ENCODE measurements at places on chromosomes 7 and 10.

- no peak for DNase-seq
Measured at GRCh38 chr7:94655126-94655847, 646 bp downstream of the SGCE start.

DNA sequence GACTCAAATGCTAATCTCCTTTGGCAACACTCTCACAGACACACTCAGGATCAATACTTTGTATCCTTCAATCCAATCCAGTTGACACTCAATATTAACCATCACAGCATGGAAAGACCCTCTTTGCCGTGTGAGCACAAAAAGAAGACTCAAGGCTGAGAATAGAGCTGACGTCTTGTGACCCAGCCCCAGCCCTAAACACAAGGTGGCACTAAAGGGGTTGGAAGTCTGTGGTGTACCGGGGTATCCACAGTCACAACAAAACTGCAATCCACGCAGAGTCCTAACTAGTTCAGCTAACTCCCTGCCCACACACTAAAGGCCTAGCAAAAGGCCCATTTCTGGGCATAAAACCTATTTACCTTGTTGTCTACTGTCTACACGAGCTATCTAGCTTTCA lies 200.1 kb downstream of the ACTR3B start:
- DNase-seq = no peak

DNA sequence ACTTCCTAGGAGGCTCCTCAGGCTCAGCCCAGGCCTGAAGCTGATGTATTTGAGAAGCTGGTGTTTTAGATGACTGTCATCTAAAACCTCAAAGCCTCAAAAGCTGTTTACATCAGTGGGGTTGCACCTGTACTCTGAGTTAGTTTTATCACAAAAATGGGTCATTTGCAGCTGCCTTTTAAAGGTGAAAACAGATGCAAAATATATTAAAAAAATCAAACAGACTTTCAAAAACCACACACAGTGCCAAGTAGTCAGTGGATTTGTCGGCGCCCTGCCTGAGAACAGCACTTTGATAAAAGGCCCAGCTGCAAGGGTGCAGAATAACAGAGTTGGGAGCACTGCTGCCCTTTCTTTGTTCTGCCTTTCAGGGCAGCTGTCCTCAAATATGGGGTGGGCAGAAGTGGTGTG lies 103.0 kb downstream of the VOPP1 start:
- no peak for DNase-seq

DNA sequence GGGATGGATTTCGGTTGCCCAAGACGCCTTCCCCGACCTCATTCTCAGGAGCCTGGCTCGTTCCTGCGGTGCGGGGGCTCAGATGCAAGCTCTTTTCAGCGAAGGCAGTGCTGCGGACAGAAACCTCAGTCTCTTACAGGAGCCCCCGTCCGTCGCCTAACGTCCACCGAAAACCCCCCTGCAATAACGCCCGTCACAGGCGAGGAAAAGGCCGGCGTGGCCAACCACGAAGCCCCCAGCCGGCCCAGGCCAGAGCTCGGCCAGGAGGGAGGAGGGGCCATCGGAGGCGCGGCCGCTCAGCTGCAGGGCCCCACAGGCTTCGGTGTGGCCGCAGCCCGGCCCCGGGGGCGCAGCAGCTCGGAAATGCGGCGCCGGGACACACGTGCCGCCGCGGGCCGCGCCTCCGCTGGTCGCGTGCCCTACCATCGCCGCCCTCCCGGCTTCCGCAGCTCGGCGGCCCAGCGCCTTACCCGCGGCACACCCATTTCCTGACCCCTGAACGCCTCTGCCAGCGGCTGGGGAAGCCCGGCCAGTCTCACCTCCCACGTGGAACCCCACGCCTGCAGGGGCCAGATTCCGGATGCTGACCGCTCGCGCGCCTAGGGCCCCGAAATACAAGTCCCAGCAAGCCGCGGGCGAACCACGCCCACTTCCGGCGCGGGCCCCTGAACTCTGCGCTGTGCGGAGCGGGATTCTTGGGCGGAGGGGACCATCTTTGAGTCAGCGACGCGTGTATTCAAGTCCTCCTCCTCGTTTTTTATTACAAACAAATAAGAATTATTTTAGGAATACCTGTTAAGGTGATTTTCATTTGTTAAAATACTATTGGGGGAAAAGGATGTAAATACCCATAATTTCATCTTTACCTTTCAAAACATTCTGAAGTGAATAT lies at the start of gene ZNF239:
Gene ZNF239 (minus strand): TSS at position 616 of the 892 bp plus-strand sequence. CDS start 16,537 bp downstream, outside the sequence.
- DNase-seq = peak; percentile 76

GRCh38 chr10:1579141-1579491 lies 158.2 kb downstream of the ADARB2 start:
- no peak for DNase-seq

- no peak for DNase-seq
Measured at GRCh38 chr10:133325440-133326222, 11.1 kb downstream of the CALY start.

DNA sequence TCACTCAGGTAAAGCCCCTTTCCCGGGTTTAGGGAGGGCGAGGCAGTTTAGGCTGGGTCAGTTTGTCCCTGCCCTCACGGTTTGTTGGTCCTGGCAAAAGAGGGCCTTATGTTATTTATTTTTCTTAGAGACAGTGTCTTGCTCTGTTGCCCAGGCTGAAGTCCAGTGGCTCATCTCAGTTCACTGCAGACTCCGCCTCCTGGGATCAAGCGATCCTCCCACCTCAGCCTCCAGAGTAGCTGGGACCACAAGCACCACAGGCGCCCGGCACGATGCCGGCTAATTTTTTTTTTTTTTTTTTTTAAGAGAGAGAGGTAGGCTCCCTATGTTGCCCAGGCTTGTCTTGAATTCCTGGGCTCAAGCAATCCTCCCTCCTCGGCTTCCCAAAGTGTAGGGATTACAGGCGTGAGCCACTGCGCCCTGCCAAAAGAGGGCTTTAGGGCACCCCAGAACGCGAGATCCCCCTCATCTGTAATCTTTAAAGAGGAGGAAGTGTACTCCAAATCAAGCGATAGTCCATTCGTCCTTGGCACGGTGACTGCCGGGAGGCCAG lies 626 bp upstream of the BMS1 start:
- DNase-seq = no peak

GRCh38 chr10:108422286-108422685 lies 1257.8 kb upstream of the SORCS1 start:
- no peak for DNase-seq

Data from activated T-cell treated with anti-CD3 and anti-CD28 coated beads for 4 hours (primary cell).